Erythroblast (primary cell): ENCODE measurements at places on chromosomes 12 and 14.

DNA sequence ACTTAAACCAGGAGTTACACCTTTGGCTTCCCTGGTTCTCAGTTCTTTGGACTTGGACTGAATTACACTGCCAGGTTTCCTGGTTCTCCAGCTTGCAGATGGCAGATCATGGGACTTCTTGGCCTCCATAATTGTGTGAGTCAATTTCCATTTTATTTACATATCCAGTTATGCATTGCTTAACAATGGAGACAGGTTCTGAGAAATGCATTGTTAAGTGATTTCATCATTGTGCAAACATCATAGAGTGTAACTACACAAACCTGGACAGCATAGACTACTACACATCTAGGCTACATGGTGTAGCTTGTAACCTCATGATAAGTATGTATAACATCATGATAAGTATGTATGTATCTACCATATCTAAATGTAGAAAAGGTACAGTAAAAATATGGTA, 276.1 kb upstream of the BTG1 start:
- DNase-seq = no peak

- DNase-seq = no peak
Measured at GRCh38 chr14:41739203-41739602, 132.5 kb downstream of the LRFN5 start.

DNA sequence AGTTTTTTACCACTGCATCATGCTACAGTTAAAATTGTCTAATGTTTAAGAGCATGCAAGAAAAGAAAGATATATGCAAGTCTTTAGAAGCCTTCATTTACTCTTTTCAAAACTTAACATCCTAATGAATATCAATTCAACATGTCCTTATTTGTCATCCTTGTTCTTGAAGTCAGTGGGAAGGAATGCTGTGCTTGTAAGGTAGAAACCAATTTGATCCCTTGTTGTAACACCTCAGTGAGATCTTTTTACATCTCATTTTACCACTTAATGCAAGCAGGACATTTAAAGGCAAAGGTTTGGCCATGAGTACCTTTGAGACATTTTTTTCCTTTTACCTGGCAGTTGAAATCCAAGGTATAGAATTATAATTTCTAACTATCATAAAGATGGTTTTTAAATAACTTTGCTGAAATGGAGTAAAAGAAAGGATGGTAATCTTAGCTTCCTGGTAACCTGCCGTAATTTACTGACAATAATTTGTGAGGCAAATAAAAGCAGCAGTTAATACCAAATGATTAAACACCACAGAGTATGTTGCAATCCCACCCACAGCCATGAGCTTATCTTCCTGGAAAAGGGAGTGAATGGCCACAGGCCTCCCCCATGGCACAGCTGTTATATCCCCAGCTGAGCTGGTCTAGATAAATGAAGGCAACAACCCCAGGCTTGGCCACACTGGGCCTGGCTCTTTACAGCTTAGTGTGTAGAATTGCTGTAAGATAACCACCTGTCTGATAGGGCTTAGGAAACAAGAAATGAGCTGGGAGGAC, 33.2 kb upstream of the STRN3 start:
- peak; percentile 100 for DNase-seq

DNA sequence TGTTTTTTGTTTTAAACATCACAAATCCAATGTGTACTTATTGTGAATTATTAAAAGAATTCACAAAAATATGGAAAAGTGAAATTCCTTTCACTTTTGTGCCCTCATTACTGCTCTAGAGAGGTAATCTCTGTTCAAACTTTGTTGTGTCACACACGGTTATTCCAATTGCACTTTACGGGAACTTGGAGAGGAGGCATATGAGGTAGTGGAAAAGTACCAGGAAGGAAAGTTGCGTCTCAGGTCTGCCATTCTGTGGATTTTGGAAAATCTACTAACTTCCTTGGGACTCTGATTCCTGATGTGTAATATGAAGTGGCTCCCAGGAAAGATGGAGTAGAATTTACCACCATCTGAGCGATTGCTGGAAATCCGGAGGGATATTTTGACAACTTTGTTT, 90.9 kb upstream of the DCN start:
- DNase-seq = no peak

DNA sequence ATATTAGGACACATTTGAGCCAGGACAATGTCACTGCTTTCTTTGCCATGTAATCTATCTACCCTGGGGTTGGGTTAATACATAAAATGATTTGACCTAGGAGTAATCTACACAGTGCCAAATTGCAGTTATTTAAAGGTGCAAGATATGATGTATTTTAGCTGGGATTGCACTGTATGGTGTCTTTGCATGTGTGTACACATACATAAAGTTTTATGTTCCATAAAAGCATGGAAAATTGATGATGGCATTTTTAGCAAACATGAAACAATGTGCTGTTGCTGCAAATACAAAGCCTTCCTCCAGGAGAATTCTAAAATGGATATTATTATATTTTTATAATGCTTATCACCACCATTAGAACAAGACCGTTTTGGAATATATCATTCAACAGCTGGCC, 24.0 kb upstream of the PLBD1 start:
- no peak for DNase-seq

- DNase-seq = no peak
Measured at GRCh38 chr14:102418169-102418852, 55.6 kb downstream of the TECPR2 start.

DNA sequence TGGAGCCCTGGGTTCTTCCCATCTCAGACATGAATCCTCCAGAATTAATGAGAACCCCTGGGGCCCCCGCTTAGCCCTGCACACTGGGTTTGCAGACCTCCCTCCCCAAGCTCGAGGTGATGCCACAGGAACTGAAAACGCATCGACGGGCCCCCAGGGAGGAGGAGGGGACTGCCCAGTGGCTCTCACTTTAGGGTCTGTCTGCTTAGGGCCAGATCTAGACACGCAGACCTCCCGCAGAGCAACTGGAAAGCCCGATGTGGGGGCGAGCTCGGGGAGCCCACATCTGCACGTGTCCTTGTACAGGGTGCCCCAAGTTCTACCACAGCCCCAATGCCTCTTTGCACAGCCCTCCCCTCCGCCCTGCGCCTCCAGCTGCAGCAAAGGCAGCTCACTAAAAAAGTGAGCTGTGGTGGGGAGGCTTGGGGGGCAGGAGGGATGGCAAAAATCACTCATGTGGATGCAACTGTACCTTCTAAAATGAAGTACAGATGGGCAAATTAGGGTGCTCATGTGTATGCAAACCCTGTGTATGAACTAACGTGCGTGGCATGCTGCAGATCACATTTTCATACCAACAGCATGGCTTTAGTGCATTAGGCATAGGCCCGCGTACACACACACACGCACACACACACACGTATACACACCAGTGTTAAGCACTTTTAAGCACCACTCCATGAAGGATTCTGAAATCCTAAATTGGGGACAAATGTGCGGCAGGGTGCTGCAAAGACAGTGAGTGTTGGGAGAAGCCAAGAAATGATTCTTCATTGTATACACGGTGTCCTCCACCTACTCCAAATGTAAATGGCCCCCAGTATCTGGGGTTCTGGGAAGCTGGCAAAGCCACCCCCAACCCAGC, 99.9 kb upstream of the MAP1LC3B2 start:
- DNase-seq = no peak

DNA sequence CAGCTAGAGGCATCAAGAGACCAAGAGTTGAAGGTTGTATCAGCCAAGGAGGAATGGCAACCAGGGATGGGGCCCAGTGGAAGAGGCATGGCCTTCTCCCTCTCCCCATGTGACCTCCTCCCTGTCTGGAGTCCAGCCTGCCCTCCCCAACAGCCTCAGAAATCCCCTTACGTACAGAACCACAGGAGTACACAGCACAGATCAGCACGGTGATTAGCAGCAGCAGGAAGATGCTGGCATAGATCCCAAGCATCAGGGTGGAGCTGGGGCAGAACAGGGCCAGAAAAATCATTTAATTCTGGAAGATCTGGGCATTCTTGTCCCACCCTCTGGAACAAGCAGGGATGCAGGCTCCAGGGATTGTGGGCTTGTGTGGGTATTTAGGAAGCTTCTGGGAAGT, 14.4 kb downstream of the ADCY6 start:
- no peak for DNase-seq

GRCh38 chr12:67714648-67715047, 66.1 kb downstream of the DYRK2 start:
- no peak for DNase-seq

GRCh38 chr14:34496007-34496678, 34.1 kb upstream of the SPTSSA start:
- DNase-seq = no peak

DNA sequence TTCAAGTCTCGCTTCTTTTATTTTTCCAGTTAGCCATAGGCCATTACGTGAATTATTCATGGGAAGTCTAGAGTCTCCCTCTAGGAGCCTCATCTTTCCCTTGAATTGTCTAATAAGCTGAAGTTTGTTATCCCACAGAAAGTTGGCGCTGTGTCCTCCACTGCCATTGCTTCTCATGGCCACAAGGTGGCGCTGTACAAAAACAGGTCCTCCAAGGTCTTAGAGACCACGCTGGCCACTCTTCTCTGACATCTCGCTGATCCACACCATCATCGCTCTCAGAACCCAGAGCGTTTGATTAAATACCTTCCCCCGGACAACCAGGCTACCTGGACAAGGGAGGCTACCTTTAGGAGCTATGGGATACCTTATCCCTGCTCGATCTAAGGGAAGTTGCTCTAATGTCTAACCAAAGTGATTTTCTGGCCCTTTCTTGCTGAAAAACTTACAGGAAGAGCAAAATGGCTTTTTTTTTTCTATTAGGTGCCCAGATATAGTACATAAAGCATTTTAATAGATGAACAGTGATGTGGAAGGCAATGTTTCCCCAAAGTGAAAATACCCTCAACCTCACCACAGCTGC, 110.0 kb downstream of the CCDC60 start:
- peak; percentile 79 for DNase-seq
